ENCODE measurements at places on chromosomes 1 and 21.

GRCh38 chr1:82463951-82464350, 663.2 kb downstream of the ADGRL2 start:
- DNase-seq = no peak

GRCh38 chr1:56265216-56265615, 314.1 kb downstream of the PLPP3 start:
- no peak for DNase-seq

DNA sequence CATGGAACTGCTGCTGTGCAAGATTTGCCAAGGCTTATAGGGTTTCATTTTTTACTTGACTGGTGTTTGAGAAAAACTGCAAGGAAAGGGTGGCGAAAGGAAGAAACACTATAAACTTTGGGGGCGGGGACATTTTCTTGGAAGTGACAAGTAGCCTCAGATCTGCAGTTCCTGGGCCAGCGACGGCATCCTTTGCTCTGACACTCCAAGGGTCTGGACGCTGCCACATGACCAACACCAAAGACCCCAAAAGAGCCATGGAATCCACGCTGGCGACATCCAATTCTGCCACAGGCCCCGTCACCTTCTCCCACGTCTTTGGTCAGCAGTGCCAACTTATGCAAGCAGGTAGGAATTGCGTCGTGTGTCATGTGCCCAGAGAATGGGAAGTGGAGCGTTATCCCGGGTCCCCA, 193.4 kb downstream of the PRDM2 start:
- no peak for DNase-seq

GRCh38 chr1:45769261-45769932, 18.9 kb upstream of the IPP start:
- no peak for DNase-seq

GRCh38 chr1:108511764-108512163, 48.1 kb upstream of the EEIG2 start:
- no peak for DNase-seq
